ENCODE measurements at places on chromosomes 4 and X.

GRCh38 chrX:115393271-115393670 lies 103.8 kb downstream of the LUZP4 start:
- DNase-seq: no peak

DNA sequence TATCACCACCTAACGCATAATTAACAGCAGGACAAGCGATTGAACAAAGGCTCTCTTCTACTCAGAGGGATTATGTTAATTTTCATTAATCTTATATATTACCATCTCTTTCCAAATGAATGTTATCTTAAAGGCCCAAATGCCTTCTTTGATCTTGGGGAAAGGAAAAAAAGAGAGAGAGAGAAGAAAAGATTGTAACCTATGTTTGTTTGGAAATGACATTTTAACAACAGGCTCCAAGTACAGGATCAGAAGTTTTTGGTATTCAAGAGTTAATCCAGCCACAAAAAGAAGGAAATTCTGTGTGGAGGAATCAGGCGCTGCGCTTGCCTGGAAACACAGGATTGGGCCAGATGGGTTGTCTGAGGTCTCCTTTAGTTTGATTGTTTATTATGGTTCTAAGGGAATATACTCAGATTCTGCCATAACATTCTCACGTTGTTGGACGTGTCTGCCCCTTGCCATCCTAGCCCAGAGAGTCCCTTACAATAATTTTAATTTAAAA lies 100.7 kb upstream of the STX18 start:
- no peak for DNase-seq

GRCh38 chrX:13474164-13474516 lies 95.3 kb upstream of the EGFL6 start:
- DNase-seq: no peak

DNA sequence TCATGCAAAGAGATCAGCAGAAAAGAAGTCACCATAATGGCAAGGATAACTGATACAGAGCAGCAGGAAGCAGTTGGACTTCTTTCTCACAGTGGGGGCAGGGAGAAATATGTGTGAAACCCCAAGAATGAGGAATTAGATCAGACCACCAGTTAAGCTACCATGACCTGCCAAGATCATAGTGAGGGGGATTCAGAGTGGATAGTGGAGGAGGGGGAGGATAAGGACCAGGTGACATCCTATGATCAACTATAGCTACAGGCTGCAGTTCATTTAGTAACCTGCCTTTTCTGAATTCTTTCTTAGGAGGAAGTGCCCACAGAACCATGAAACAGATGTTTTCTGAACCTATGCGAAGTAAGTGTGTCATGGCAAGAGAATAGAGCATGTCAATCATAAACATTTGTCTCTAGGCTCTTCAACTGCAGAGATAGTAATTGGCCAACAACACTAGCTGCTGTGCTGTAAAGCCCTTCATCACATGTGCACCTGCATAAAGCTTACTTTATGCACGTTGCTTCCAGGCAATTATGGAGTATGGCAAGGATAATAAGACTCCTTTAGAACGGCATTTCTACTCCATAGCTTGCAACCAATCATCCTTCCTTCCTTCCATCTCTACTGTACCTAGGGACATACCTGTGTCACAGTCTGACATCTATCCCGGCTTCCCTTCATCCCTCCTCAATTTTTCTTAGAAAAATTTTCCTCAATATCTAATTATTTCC lies 329.7 kb downstream of the EPHA5 start:
- no peak for DNase-seq

DNA sequence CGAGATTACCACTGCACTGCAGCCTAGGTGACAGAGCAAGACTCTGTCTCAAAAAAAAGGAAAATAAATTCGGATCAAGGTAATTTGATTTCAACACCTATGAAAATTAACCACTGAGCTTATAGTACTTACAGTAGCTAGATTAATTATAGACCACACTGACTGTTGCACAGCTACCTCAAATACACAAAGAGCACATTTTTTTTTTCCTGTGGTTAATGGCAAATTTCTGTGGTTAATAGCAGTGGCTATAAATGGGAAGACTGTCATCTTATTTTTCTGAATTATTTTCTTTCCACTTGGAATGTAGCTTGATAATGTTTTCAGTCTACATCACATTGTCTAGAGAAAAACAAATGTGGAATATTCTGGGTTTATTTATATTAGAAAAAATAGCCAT lies 1661.6 kb upstream of the PCDH7 start:
- DNase-seq: no peak

DNA sequence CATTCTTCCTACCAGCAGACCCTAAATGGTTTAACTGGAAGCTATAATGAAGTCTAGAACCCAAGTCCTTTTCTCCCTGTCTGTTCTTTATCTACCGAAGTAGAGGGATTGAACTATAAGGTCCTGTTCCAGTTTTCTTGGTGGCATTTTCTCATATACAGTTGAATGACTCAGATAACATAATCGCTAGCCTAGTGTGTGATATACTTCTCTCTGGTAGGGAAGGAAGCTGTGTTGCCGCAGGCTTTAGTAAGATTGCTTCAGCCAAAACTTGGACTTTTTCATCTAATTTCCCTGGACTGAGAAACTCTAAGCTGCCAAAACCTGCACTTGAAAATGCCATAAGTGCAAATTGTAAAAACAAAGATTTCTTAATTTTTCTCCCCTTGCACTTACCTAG lies 123.4 kb downstream of the NWD2 start:
- no peak for DNase-seq

DNA sequence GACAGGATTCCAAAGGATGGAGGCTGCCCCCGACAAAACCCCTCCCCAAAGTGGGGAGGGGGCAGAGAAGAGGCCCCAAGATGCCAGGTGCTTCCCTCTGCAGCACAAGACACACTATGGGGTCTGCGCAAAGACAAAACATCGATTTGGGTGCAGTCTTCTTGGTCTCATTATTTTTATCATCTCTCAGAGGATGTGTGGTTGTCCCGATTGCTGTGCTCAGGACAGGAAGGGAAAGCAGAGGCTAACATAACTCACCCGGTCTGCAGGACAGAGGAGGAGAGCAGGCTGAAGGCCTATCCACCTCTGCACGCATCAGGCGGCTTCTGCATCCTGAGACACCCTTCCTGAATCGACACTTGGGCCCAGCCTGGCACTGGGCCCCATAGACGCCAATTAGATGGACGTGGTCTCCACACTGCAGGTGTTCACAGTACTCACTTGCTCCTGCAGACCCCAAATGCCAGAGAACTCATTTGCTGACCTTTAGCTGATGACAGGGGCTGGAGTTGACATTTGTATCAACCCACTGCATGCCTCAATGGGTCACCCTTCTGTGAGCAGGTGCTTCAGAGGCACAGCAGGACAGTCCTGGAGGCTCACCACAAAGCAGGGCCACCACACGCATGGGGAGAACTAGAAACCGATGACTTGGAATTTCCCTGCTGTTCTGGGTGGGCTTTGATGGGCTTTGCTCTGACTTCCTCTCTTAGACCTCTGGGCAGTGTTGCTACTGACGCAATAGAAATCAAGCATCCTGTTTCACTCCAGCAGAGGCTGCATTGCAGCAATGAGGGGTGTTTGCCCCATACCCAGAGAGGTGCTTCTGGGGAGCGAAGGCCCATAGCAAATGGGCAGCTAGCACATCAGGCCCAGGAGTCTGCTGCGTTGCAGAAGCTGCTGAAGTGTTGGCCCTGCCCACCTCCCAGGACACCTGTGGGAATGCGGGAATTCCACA lies 96.3 kb upstream of the ENPP6 start:
- no peak for DNase-seq

DNA sequence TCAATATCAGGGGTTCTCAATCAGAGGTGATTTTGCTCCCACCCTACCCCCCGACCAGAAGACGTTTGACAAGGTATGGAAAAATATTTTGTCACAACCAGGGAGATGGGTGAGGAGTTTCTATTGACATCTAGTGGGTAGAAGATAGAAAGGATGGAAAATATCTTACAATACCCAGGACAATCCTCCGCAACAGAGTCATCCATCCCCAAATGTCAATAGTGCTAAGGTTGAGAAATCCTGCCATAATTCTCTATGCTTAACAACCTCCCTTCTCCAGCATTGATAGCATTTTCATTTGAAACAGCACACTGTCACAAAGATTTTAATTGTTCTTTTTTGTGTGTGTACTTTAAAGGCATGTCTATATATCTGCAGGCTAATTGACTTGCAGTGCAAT lies 890.5 kb downstream of the PDHA2 start:
- no peak for DNase-seq

DNA sequence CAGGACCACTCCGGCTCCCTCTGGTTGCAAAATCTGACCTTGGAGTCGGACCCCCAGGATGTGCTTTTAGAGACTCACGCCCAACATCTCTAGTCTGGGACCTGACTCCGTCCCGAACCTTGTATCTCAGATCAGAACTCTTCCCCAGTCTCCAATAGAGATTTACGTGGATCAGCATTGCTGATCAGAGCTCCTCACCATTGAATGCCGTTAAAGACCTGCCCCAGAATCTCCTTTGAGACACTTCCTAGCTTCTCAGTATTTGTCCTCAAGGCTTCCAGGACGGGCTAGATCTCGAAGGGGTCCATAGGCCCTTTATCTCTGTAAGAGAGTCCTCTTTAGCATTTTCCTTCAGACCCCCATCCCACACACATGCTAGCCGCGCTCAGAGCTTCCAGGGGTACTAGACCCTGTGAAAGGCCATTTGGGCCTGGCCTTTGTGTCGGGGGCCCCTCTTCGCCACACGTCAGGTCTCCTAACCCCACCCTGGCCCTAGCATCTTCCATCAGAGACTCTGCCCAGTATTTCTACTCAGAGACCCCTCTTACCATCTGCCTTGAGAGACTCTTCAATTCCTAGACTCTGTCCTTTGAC lies 662 bp downstream of the UBA1 start:
- no peak for DNase-seq

DNA sequence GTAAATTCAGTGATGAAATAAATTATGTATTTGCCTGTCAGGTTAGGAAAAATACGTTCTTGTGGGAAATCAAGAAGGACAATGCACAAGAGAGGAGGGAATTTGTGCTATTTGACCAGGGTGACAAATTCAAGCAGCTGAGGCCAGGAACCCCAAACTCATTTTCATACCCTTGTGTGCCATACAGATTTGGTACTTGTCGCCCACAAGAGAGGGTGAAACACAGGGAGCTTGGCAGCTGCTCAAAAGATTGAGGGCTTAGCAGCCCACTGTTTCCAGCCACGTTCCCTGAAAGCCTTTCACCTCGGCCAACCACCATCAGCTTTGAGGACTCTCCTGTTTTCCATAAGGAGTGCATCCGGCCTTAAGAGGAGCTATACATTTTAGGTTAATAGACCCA lies 111.2 kb downstream of the COL25A1 start:
- DNase-seq: no peak

DNA sequence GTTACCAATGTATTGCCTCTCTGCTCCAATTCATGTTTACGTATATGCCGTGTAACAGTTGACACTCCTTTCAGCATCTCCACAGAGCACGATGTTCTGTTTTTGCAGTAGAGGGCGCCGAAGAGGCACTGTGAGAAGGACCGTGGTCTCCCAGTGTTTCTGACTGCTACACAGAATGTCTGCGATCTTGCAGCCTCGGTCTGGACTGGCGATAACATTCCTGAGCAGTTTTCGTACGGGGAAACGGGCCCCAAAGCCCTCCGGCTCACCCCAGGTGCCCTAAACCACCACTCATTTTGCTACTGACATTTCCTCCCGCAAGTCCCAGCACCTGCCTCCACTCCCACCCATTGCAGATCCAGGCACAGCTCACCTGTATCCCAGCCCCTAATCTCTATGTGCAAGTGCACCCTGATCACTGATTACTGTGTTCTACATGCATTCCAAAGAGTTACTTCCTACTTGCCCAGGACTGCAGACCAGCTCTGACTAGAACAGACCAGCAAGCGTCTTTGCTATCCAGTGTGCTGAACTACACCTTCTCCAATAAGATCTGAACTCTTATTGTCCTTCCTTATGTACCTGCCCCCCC lies 12.4 kb upstream of the NFXL1 start:
- DNase-seq: peak; percentile 79

GRCh38 chr4:108559911-108560310 lies 60.5 kb upstream of the RPL34 start:
- DNase-seq: no peak

GRCh38 chrX:99371976-99372595 lies 1038.0 kb downstream of the PCDH19 start:
- DNase-seq: no peak

GRCh38 chr4:182730791-182731190 lies 186.4 kb downstream of the DCTD start:
- DNase-seq: no peak

DNA sequence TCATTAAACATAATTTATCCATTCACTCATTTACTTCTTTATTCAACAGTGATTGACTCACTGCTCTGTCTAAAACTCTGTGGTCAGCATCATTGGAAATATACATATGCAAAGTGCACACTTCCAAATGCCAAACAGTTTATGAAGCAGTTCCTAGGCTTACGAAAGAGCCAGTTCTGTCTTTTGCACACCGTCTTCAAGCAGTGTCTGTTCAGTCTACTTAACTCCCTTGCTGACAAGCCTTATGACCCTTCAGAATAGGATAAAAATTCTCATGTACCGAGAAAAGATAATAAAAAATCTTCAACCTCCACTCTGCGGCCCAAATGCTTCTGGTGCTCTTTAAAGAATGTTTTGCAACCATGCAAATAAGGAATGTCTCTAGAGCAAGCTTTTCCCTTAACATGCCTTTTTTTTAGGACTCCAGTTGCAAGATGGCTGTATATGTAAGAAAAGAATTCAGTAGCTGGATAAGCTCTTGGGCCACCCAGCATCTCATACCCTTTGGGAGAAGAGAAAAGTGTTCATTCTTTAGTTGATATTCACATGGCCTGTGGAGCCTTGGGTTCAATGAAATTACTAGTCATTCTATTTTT lies 1037.0 kb upstream of the SLIT2 start:
- no peak for DNase-seq

GRCh38 chr4:98642991-98643426 lies 15.4 kb downstream of the TSPAN5 start:
- DNase-seq: no peak

- no peak for DNase-seq
These were observed 19.3 kb upstream of the UBA1 start for GRCh38 chrX:47174376-47174775.

GRCh38 chr4:3822230-3822947 lies 56.2 kb downstream of the ADRA2C start:
- DNase-seq: no peak

DNA sequence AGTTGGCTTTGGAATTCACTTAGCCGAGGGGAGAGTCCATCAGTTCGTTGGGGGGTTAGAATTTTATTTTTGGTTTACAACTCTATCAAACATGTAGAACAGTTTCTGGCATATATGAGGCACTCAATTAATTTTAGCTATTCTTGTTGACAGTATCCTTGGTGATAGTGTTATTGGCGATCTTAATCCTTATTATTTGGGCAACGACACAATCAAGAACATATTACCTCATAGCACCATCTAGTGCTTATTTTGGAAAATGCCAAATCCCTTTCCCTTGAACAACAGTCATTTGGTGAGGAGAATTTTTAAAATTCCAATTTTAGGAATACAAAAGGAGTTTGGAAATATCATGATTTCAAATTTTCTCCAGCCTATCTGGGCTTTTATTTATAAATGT lies 17.9 kb upstream of the PGRMC1 start:
- DNase-seq: peak; percentile 64

DNA sequence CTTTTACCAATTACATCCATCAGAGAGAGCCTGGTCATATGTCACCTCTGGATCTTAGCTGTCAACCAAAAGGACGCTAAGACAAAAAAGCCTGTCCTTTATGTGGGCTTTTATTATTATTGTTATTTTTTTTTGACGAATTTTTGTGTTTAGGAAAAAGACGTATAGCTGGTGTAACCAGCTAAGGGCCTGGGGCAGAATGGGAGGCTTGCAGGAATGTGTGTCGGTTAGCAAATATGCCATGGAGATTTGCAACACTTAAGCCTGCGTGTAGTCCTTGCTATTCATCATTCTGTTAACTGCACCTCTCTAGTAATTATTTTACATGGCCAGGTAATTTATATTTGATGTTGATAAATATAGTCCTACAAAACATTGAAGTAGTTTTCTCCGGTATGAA lies 93.5 kb downstream of the TACR3 start:
- no peak for DNase-seq
